ENCODE measurements at places on chromosomes 2 and 18.

- DNase-seq: no peak
These were observed 1.2 kb downstream of the ABCG8 start for GRCh38 chr2:43839776-43840564.

- DNase-seq: no peak
These were observed 126.5 kb downstream of the DTNB start for GRCh38 chr2:25546852-25547251.

GRCh38 chr18:28372186-28372585 lies 195.3 kb upstream of the CDH2 start:
- no peak for DNase-seq

GRCh38 chr2:83582589-83582988 lies 876.5 kb downstream of the SUCLG1 start:
- no peak for DNase-seq

- no peak for DNase-seq
These were observed 31.4 kb downstream of the EIF2AK2 start for GRCh38 chr2:37125416-37125815.

DNA sequence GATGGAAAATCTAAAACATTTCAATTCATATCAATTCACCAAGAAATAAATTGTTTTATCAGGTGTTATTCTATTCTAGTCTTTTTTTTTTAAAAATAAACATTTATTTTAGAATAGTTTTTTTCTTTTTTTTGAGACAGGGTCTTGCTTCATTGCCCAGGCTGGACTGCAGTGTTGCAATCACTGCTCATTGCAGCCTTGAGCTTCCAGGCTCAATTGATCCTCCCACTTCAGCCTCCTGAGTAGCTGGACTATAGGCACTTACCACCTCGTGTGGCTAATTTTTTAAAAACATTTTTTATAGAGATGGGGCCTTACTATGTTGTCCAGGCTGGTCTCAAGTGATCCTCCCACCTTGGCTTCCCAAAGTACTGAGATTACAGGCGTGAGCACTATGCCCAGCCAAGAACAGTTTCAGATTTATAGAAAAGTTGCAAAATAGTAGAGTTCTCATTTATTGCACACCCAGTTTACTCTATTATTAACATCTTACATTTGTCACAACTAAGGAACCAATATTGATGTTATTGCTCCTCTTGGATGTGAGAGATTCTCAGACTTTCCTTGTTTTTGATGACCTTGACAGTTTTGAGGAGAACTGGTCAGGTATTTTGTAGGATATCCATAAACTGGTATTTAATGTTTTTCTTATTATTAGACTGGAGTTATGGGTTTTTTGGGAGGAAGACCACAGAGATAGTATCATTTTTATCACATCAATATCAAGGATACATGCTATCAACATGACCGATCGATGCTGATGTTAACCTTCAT lies 29.9 kb downstream of the PDE6D start:
- DNase-seq: no peak

GRCh38 chr2:9990736-9991135 lies 39.2 kb downstream of the GRHL1 start:
- DNase-seq: no peak

GRCh38 chr2:176664478-176664877 lies 395.2 kb downstream of the MTX2 start:
- DNase-seq: no peak
